GF-D8 (cell line): ENCODE measurements at places on chromosomes 12 and 14.

DNA sequence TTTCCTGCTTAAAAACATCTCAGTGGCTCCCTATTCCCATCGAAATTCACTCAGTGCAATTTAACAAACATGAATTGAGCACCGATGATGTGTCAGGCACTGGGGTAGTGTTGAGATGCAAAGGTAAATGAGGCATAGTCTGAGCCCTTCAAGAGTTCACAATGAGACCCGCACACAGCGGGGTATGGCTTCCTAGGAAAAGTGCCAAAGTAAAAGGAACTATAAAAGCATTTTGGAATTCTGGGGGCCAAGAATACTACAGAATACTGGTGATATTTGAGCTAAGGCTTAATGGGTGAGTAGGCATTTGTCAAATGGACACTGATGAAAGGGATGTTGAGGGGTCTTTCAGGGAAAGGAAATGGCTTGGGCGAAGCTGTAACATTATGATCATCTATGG is 315.4 kb downstream of the DPF3 start:
- DNase-seq = no peak

DNA sequence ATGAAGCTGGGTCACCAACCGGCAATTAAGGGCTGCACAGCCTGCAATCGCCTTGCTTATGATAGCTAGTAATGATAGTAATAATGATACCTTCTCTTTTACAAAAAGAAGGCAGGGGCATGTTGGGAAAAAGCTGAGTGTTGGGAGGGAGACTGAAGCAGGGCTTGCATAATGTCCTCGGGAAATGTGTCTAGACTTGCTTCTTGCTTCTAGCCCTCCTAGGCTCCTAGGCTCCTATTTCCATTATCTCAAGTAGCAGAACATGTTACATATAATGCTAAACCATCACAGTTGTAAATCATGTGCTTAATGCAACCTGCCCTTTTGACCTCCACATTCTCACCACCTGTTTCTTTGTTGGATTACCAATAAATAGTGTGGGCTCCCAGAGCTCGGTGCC is 18.7 kb downstream of the RERGL start:
- DNase-seq = no peak

- DNase-seq = no peak
Measured at GRCh38 chr12:97912943-97913342, 450.3 kb downstream of the RMST start.

GRCh38 chr12:47729233-47729632 is 3.9 kb upstream of the ENDOU start:
- no peak for DNase-seq

- no peak for DNase-seq
Measured at GRCh38 chr12:66620026-66620425, 58.9 kb downstream of the GRIP1 start.

DNA sequence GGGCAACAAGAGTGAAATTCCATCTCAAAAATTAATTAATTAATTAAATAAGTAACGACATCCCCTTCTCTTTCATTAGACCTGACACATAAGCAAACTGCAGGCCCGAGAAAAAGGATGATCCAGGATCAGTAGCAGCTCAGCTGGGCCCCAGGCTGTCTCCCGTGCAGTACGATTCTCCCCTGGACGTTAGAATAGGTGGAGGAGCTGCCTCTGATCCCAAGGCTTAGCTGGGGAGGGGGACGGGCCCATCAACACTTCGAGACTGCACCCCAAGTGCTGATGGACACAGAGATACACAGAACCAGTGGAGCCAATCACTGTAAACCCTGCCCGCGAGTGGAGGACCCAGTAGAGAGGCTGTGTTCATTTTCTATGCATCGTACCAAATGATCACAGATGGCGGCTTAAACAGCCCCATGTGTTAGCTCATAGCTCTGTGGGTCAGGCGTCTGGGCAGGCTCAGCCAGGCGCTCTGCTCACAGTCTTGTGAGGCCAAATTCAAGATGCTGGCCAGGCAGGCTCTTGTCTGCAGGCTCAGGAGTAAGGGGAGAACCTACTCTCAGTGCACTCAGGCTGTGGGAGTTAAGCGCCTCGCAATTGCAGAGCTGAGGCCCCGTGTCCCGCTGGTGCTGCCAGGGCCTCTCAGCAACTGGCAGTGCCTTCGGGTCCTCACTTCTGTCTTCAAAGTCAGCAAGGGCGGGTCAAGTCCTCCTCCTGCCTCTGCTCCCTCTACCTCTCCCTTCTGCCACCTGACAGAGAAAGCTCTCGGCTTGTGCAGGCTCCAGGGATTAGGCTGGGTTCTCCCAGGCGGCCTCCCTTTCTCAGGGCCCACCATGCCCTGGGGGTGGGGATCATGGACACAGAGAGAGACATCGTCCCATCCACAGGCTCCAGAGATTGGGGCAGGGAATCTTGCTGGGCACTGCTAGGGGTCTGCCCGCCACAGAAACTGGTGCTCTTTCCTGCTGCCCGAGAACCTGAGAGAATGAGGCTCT is 26.4 kb downstream of the RIMBP2 start:
- DNase-seq = no peak

DNA sequence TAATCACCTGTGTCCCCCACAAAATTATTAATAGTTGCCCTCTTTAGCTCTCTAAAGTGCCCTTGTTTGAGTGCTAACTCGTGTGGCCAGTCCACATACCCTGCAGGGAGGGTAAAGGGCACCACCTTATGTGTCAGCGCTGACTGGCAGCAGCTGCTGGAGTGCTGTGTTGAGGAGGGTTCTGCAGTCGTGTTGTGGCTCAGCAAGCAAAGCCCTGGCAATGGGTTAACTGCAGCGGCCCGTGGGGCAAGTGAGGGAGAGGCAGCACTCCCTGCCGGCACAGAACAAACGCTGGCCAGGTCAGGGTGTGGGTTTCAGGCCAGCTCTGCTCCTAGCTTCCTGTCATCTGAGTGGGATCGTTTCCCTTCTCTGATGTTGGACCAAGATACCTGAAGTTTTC is 369.8 kb downstream of the CACNA1C start:
- no peak for DNase-seq

- no peak for DNase-seq
Measured at GRCh38 chr14:96757456-96757855, 39.7 kb upstream of the VRK1 start.

DNA sequence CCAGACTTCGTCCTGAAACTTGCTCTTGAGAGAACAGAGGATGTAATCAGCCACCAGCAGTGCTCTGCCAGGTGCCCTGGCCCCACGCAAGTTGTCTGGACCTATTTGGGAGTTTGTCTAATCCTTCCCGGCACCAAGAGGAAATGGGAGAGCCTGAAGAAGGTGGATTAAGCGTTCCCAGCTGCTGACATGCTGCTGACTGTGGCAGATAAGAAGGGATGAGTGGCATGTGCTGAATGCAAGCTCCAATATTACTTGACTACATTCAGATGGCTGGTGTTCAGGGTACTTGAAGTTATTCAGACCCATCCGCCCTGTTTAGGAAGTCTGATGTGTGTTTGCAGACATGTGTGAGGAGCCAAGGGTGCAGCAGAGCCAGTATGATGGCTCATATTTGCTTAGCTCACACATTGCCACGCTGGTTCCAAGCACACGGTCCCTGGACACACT is 440.6 kb upstream of the CCDC196 start:
- no peak for DNase-seq

- DNase-seq = no peak
Measured at GRCh38 chr12:227286-227915, 13.4 kb upstream of the SLC6A12 start.

DNA sequence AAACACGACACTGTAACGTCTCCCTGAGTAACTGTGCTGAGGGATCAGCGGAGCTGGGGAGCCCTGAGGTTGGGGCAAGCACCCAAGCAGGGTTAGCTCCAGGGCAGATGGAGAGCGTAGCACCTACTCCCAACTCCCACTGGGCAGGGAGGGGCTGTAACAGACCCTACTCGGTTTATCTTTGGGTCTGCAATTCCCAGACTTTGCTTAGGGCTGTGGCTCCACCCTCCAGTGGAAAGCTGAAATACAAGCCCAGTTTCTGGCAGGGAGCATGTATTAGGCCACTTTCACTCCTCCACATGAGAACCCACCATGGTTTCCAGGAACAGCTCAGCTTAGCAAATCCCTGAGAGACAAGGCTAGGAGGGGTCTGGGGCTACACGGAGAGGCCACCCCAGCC is 17.3 kb upstream of the TC2N start:
- DNase-seq = no peak

DNA sequence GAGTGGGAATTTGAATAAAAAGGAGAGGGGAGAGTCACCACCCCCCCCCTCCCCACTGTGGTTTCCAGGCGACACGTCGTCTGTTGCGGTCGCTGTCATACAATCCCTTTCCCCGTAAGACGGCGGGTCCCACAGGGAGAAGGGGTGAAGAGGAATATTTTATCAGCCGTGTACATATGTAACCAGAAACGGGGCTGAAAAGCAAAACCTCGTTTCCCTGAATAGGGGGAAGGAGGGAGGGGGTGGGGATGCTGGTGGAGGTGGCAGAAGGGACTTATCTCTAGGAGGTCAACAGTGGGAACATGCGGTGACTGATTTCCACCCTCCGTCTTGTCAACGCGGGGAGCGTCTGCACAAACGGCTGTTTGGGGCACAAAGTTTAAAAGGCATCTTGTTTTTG is 171.4 kb downstream of the RBM19 start:
- DNase-seq = no peak

DNA sequence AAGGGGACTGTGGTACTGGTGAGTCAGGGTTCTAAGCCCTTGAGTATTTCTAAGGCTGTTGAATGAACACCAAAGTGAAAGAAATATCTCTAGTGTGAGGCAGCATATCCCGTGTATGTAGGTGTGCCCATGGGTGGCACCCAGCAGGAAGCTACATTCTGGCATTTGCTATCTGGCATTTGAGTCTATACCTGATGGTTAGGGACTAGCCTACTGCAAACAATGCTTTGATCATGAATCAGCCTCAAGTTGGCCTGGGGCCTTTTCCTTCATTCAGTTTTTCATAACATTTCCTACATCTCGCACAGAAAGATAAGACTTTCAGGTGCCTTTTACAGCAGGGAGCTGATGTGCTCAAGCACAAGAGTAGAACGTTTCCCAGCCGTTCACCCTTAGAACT is 85.7 kb upstream of the E2F7 start:
- DNase-seq = no peak

- DNase-seq = no peak
Measured at GRCh38 chr12:82619644-82620043, 67.1 kb upstream of the TMTC2 start.

- no peak for DNase-seq
Measured at GRCh38 chr12:11917501-11917900, 153.2 kb upstream of the BCL2L14 start.

GRCh38 chr14:51293912-51294389 is 53.9 kb downstream of the TMX1 start:
- DNase-seq = no peak

GRCh38 chr14:85534458-85535293 is 4.7 kb downstream of the FLRT2 start:
- no peak for DNase-seq

- no peak for DNase-seq
Measured at GRCh38 chr12:109605016-109605415, 31.4 kb downstream of the MVK start.

- no peak for DNase-seq
Measured at GRCh38 chr12:7642876-7643309, 22.8 kb downstream of the APOBEC1 start.

- DNase-seq = no peak
Measured at GRCh38 chr12:63362166-63362565, 211.2 kb upstream of the AVPR1A start.

DNA sequence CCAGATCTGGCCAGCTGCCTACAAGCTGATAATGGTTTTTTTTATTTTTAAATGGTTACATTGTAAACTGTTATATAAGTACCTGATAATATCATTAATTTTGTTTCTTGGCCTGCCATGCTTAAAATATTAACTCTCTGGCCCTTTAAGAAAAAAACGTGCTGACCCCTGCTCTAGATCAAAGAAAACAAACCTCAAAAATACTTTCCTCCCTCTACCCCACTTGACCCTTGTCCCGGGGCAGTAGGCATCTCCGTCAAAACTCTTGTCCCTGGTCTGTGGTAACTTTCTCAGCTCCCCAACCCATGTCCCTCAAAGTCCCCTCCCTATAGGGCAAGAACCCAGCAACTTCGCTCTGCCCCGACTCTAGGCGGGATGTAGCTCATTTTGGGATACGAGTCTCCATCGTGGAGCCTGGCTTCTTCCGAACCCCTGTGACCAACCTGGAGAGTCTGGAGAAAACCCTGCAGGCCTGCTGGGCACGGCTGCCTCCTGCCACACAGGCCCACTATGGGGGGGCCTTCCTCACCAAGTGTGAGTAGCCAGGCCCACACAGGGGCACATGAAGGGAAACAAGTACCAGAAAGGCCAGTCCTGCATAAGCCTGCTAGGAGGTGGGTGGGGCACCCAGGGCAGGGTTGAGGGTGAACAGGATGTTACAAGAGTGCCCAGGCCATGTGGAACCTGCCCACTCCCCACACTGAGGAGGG is 3.5 kb downstream of the RDH5 start:
- no peak for DNase-seq

GRCh38 chr14:75831952-75832351 is 149.8 kb downstream of the TGFB3 start:
- DNase-seq = no peak

- no peak for DNase-seq
Measured at GRCh38 chr14:87153391-87153790, 839.6 kb downstream of the GALC start.

- DNase-seq = no peak
Measured at GRCh38 chr14:29743531-29743930, 184.1 kb downstream of the PRKD1 start.

DNA sequence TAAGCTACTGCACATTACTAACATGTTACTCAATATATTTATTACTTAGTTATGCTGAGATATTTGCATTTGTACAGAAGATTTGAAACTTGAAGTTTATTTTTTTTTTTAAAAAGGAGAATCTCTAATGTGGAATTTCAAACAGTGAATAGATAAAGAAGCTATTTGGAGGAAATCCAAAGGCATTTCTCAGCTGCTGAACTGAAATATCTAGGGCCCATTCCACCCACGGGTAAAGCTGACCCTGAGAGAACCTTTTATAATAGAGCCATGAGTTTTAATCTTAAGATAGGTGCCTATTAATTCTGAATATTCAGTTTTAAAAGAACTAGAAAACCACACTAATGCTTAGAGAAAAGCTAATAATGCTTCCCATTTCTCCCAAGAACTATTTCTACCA is 225.4 kb upstream of the CAND1 start:
- no peak for DNase-seq

DNA sequence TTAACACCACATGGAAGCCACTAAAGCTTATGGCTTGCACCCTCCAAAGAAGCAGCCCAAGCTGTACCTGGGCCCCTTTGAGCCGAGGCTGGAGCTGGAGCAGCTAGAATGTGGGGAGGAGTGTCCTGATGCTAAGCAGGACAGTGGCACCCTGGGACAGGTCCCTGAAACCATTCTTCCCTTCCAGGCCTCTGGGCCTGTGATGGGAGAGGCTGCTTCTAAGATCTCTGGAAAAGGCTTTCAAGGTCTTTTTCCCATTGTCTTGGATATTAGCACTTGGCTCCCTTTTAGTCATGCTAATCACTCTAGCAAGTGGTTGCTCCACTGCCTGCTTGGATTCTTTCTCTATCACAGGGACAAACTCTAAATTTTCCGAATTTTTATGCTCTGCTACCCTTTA is 40.9 kb downstream of the OSBPL8 start:
- no peak for DNase-seq
